Tibial artery (tissue), 4 donors: ENCODE measurements at places on chromosomes 7 and 10.

DNA sequence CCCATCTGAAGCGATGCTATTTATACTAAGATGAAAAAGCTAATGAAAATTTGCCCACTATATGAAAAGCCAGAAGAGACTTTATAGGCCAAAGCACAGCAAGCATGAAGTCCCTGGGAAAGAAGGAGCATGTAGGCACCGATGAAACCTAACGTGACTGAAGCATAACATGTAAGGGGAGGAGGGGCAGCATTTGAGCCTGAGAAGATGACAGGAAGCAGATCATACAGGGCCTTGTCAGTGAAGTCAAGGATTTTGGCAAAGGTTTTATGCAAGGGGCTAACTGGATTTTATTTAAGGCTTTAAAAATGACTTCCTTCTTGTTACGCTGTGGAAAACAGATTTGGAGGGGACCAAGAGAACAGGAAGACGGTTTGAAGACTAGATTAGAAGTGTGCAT, 744.0 kb downstream of the PHTF2 start:
- no peak for DNase-seq

DNA sequence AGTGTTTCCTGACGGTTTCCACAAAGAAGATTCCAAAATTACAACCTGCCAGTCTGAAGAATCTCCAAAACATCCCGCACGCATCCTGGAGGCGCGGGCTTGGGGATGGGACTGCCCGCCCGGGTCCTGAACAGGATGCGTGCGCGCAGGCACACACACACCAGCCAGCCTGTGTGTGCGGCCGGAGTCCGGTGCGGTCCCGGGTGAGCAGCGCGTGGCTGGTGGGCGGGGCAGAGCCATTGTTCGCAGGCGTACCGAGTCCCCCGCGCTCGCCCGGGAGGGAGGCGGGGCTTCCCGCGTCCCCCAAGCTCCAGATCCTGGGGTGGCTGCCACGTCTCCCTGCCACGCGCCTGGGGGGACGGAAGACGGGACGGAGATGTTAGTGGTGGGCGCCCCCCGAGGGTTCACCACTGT, 675 bp upstream of the SCD start:
- DNase-seq, result peak; percentile 48

- no peak for DNase-seq
Observed at GRCh38 chr10:101323495-101323894, 30.5 kb upstream of the BTRC start.

DNA sequence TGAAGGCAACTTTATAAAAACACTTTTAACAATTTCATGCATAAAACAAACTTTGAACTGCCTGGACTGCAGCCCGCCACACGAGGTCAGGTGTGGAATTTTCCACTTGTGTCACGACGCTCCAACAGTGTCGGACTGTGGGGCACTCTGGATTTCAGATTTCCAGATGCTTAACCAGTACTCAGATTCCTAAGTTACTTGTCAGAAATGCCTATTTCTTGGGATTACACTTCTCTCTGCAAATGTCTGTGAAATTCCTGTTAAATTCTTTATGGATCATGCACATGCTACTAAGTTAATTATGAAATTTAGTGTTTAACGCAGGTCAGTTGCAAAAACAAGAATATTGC, 473 bp upstream of the GPER1 start:
- DNase-seq, result no peak

GRCh38 chr10:42991442-42992098, 85.3 kb upstream of the RET start:
- DNase-seq, result no peak

DNA sequence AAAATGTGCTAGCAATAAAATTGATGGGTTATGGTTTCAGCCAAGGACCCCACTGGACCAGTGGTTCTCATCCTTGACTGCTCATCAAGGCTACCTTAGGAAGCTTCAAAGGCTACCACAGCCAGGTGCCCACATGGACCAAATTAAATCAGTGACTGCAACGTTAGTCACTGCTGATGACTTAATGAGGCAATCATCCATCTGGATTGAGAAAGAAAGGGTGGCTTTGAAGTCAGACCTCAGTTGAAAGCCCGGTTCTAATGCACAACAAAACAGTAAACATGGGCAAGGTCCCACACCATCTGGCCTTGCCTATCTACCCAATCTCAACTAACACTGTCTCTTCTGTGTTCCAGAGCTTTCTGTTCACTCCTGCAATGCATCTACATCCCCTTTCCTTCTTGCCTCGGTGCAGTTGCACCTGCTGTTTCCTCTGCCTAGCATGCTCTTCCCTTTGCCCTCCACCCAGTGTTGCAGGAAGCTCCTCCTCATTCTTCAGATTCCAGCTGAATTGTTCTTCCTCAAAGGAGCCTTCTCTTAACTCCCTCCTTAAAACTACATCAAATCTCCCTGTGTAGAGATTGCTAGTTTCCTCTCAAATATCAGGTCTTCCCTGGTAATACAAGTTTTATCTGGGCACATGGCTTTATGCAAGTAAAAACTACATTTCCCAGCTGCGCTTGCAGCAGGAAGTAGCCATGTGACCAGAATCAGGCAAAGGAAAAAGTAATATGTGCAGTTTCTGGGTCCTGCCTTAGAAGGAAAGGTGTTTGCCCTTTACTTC, 10.3 kb upstream of the KCNK18 start:
- no peak for DNase-seq

DNA sequence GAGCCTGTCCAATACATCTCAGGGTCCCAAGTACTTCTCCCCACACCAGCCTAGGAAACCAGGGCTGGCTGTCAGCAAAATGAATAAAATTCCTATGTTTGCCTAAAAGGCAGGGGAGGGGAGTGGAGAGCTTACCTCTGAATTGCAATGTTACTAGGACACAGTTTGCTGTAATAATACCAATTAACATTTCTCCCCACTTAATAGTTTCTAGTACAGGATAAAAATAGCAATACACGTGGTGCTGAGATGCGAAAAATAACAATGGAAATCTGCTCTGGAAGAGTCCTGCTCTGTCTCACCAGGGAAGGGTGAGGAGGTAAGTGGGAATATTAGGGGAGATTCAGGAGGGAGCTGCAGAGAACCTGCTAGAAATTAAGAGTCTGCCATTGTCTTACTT, 112.3 kb downstream of the PLXNA4 start:
- no peak for DNase-seq

DNA sequence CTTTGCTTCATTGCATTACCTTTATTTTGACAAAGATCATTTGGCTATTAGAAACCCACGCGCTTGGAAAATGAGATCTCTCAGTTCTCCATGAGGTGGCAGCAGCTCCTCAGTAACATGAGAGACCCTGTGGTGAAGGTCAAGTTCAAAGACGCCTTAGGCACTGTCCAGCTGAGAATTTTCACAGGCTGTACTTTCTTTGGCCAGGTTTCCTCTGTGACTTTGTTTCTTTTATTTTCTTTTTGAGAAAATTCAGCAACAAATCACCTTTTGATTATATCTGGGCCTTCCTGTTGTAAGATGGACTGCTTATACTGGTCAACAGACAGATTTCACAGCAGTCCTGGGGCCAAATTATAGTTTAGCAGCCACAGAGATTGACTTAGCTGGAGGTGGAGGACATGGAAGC, 54.5 kb downstream of the RAB18 start:
- no peak for DNase-seq

GRCh38 chr7:159318682-159319351, 174.2 kb upstream of the VIPR2 start:
- no peak for DNase-seq

DNA sequence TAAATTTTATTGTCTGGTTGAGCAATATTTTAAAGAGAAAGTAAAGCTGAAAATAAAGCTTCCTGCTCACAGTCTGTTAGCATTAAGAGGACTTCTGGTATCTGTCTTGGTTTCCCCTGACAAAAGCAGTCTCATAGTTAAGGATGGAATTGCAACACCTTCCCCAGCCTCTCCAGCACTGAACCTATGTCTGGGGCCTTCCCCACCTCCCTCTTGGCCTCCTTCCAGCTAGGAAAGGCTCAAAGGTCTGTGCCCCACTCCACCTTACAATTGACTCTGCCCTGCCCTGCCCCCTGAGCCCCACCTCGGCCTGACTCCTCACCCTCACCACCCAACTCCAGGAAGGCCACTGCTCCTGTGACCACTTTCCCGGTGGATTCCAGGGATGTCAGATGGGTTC, 33.2 kb downstream of the COL17A1 start:
- DNase-seq, result no peak

DNA sequence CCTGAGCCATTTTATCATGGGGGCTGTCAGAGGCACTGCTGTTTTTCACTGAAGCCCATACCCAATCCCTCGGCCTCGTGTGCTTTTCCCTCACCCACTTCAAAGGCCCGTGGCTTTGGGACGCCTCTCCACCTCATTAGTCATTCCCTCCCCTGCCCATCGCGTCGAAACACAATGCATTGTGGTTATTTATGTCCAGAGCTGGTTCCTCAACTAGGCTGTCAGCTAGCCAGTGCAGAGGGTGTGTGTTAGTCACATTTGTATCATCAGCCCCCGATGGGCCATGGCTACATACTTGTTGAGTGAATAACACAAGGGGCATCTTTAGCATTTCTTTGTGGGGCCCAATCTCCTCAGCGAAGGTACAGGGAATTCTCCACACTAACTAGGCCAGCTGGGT, 3.8 kb upstream of the CRCP start:
- DNase-seq, result no peak

DNA sequence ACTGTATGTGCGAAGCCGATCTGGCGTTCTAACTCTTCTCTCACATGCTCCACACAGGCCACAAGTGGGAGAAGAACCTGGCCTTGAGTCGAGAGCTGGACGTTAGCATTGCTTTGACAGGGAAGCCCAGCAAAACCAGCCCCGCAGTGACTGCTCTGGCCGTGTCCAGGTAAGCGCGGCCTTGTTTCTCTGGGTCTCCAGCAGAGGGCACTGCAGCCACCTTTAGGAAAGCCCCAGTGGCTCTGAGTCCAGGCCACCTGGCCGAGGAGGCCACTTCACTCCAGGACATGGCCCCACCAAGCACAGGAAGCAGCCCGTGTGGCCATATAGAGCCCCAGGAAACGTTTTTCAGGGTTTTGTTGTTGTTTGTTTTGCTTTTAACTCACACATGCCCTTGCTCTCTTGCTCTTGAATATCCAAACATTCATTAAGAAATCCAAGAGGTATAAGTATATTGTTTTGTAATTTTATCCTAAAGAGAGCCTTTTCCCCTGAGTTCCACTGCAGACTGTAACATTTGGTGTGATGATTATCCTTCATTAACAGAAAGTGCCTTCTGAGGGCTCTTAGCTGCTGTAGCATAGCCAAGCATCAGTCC, 41.8 kb upstream of the LRRC18 start:
- peak; percentile 46 for DNase-seq
